ENCODE measurements at places on chromosomes 5 and 9. TPM values are rescaled to one million over a fixed set of nuclear protein-coding genes. Genes with fewer than 3 reads are reported as not detected.

The HTR4 gene
- total RNA-seq = not detected

The TMOD1 gene
- total RNA-seq = 1.3 TPM

DNA sequence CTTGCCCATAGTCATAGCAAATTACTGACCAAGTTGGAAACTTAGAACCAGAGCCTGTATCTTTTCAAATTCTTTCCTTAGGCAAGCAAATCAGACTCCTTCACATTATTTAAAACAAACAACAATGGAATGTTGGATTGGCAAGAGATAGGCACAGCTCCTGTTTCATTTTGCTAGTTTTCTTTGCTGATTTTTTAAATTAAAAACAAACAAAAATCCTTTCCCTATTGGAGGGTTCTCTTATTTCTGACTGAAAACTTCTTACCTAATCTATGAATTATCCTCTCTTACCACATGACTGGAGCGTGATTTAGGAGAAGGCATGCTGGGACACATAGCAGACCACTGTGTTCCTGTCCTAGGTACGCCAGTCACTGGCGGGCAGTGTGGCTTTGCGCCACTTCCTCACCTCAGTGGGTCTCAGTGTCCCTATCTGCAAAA is 63.0 kb downstream of the TTC39B start:
- H3K4me3 ChIP-seq = no peak overlapping the region
- no peaks in the 10 kb centered on the region for H3K27me3 ChIP-seq
- no peak overlapping the region for H3K27ac ChIP-seq

The CDC25C gene
- not detected for total RNA-seq

The LCN1 gene
- not detected for total RNA-seq

DNA sequence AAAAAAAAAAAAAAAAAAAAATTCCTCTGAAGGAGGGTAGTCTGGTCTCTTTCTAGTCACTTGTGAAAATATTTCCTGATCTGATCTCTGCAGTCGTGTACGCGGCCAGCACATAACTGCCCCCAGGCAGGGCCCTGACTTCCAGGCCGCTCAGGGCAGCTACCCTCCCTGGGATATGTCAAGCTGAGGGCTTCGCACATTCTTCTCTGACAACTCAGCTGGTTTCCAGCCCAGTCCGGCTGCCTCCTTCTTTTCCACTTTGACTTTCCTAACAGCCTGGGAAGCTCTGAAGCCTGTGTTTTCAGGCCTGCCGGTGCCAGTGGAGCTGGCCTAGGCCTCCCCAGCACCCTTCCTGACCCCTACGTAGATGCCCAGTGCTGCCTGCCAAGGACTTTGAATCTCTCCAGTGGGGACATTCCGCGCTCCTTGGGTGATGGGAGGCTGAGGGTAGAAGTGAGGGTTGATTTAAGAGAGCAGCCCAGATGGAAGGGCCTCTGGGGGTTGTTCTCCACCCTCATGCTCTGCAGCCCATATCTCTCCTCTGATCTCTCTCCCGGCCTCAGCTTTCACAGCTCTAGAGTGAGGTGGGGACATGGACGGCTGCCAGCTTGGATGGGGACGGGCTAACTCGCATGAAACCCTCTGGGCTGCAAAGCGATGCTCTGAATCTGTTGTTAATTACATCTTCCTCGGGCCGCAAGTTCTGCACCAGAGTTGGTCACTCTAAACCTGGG is 20.7 kb downstream of the COL5A1 start:
- DNase-seq = no peak
- H3K4me3 ChIP-seq = no peak overlapping the region
- peaks cover 23% of the 10 kb centered on the region for H3K27me3 ChIP-seq
- no peaks in the 10 kb centered on the region for H3K4me1 ChIP-seq
- H3K36me3 ChIP-seq = no peaks in the 10 kb centered on the region

The IER5L gene
- total RNA-seq = 7.7 TPM

The SPOCK1 gene
- total RNA-seq = not detected

The MOB3B gene
- total RNA-seq = 0.51 TPM

DNA sequence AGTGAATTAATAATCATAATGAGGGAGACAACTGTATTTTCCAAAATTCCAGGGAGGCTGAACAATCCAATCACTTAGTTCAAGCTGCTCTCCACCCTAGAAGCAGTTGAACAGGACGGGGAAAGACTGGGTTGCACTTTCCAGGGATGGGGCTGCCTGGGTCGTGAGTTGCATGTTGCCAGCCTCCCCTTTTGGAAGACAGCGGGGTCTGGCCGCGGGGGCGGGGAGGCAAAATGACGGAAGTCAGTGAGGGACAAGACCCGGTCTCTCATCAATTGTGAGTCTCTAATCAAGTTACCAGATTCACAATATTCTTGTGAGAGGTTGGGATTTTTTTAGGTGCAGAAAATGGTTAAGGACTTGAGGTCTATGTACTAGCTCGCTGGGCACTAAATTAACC is 484.1 kb downstream of the ZSWIM6 start:
- no peak overlapping the region for H3K4me3 ChIP-seq
- peaks cover 5% of the 10 kb centered on the region for H3K27me3 ChIP-seq
- no peaks in the 10 kb centered on the region for H3K4me1 ChIP-seq
- no peak overlapping the region for H3K27ac ChIP-seq

- no peaks in the 10 kb centered on the region for H3K4me1 ChIP-seq
- no peaks in the 10 kb centered on the region for H3K36me3 ChIP-seq
- DNase-seq = no peak
- H3K4me3 ChIP-seq = no peak overlapping the region
- no peak overlapping the region for H3K27ac ChIP-seq
- H3K27me3 ChIP-seq = no peaks in the 10 kb centered on the region
These were observed 331.2 kb upstream of the DAB2 start for GRCh38 chr5:39755986-39756385.

The PCSK1 gene
- total RNA-seq = not detected

DNA sequence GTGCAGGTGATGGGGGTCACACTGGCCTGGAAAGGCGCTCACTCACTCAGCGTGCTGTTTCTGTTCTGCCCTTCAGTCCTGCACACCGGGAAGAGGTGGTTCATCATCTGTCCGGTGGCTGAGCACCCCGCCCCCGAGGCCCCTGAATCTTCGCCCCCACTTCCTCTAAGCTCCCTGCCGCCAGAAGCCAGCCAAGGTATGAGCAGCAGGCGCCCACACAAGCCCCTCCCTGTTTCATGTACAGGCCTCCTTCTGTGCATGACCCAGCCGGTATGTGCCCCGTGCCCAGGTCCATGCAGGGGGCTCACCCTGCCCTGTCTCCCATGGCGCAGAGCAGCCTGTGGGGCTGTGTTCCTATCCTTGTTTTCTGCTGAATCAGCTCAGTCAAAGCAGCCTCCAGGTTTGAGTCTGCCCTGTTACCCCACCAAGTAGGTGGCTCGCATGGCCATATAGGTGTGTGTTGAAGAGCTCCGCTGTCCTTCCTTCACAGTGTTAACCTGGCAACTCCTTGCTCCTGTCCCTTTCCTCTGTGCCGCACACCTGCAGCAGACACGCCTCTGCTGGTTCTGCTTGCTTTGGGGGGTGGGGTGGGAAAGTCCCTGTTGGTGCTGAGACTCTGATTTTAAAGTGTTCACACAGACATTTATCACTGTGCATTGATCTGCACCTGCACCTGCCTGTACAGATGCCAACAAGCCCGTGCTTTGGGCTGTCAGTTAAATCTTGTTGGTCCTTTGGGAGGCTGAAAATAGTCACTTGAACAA is 84.8 kb downstream of the WNK2 start:
- peaks cover 40% of the 10 kb centered on the region for H3K27me3 ChIP-seq
- no peak for DNase-seq
- peaks cover 4% of the 10 kb centered on the region for H3K4me1 ChIP-seq
- H3K4me3 ChIP-seq = peak overlapping the region; percentile 25
- H3K27ac ChIP-seq = no peak overlapping the region

The DIRAS2 gene
- total RNA-seq = not detected

The PCDHGA9 gene
- total RNA-seq = 0.26 TPM

Data from T-cell (primary cell).